ENCODE measurements at places on chromosomes 3 and 15.
A peak's percentile ranks its signal among the peaks of the same experiment; 100 is the strongest.

GRCh38 chr15:81887912-81888311 lies 157.9 kb downstream of the MEX3B start:
- no peak for DNase-seq

GRCh38 chr15:90261811-90262210 lies 3.7 kb upstream of the NGRN start:
- no peak for DNase-seq

- no peak for DNase-seq
Observed at GRCh38 chr3:188468196-188468595, 314.2 kb downstream of the LPP start.

DNA sequence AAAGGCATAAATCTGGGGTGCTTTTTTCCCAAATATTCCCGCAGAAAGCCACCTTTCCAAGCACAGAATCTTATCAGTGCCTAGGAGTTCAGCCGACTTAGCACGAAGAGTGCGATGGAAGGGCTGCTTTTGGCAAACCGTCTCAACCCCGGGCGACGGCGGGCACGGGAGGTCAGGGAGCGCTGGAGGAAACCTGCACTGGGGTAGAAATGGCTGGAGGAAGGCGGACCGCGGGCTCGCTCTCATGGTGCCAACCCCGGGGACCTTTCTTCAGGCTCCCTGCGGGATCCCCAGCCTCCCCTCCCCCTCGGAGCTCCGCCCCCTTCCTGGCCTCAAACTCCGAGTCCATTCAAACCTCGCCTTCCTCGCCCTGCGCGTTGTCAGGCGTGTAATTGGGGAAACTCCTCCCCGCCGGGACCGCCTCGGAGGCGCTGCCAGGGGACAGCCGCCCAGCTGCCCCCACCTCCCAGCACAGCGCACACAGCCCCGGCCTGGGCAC lies at the start of gene GABRG3:
TSS of gene GABRG3 (plus strand) at position 470 of the 499 bp plus-strand sequence.
- no peak for DNase-seq

DNA sequence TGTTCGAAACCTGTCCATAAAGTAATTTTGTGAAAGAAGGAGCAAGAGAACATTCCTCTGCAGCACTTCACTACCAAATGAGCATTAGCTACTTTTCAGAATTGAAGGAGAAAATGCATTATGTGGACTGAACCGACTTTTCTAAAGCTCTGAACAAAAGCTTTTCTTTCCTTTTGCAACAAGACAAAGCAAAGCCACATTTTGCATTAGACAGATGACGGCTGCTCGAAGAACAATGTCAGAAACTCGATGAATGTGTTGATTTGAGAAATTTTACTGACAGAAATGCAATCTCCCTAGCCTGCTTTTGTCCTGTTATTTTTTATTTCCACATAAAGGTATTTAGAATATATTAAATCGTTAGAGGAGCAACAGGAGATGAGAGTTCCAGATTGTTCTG lies 44.4 kb downstream of the AGTR1 start:
- no peak for DNase-seq

DNA sequence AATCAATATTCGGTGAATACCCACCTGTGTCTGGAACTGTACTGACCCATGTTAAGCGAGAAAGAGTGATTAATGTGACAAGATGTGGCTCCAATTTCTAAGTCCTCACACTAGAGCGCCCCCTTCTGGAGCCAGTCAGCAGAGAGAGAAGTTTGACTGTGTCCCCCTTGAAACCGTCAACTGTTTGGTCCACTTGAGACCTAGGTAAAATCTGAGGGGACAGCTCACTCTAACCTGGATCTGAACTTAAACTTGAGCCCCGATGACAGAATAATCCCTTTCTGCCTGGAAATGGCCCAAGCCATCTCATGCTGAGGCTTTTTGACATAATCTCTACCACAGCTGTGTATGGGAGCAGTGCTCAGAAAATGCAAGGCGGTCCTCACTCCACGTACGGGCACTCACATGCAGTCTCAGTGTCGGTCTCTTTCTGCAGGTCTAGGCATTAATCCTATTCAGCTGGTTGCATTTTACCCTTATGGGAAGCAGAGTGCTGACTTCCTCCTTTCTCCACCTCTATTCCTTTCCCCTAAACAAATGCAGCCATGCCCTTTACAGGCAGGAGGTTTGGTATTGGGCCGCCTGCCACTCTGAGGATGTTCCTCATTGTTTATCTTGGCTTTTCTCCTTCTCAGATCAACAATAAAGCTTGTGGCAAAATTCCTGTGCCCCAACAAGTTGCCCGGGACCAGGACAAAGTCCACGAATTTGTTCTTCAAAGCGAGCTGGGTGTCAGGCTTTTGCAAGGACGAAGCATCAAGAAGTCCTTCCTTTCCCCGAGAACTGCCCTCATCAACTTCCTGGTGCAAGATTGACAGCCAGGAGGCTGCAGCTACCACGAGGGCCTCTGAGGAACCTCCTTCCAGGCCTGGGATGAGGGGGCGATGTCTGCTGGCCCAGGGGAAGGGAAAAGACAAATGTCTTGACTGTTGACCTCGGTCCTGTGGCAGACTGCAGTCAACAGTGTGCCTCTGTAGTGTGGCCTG lies 47.5 kb upstream of the LIMD1 start:
- DNase-seq, result no peak

GRCh38 chr15:65819563-65819960 lies 27.5 kb upstream of the DENND4A start:
- no peak for DNase-seq

- no peak for DNase-seq
Observed at GRCh38 chr15:70493787-70494516, 269.4 kb downstream of the UACA start.

- DNase-seq, result no peak
Observed at GRCh38 chr15:69703532-69704187, 251.0 kb downstream of the RPLP1 start.

GRCh38 chr3:29655015-29655747 lies 374.3 kb downstream of the RBMS3 start:
- no peak for DNase-seq

GRCh38 chr15:60021589-60022378 lies 17.7 kb downstream of the FOXB1 start:
- no peak for DNase-seq

DNA sequence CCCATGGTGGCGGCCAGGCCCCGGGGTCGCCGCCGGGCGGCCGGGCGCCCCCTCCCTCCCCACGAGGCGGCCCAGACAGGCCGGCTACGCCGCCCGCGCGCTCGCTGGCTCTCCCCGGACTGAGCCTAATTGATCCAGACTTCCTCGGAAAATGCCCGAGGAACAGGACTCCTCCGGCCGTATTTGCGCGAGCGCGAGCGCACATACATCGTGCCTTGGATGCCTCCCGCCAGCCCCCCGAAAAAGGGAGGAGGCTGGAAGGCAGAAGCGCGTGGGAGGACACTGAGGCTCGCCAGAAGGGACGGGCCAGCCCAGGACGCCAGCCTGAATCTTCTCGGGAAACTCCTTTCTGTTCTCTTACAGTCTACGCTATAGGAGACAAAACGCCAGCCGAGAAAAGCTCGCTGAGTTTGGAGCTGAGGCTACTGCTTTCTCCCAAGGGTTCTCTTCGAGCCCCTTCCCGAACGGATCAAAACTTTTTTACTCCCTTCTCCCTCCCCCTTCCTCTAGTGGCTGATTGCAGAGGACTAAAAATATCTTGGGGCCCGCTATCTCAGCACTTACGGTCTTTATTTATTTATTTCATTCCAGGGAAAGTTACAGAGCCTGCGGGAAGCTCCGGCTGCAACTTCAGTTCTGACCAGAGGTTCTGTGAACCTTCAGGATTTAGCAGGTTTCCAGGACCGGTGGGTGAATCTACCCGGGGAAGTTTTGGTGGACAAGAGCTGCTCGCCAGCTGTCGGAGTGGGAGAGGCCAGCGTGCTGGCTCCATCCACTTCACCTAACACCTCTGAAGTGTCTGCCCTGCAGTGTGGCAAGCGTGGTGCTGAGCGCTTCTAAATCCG lies at the start of gene PDZRN3:
TSS of gene PDZRN3 (minus strand) at position 121 of the 845 bp plus-strand sequence.
- DNase-seq, result no peak

GRCh38 chr3:183013856-183014255 lies 33.5 kb upstream of the DCUN1D1 start:
- DNase-seq, result no peak

DNA sequence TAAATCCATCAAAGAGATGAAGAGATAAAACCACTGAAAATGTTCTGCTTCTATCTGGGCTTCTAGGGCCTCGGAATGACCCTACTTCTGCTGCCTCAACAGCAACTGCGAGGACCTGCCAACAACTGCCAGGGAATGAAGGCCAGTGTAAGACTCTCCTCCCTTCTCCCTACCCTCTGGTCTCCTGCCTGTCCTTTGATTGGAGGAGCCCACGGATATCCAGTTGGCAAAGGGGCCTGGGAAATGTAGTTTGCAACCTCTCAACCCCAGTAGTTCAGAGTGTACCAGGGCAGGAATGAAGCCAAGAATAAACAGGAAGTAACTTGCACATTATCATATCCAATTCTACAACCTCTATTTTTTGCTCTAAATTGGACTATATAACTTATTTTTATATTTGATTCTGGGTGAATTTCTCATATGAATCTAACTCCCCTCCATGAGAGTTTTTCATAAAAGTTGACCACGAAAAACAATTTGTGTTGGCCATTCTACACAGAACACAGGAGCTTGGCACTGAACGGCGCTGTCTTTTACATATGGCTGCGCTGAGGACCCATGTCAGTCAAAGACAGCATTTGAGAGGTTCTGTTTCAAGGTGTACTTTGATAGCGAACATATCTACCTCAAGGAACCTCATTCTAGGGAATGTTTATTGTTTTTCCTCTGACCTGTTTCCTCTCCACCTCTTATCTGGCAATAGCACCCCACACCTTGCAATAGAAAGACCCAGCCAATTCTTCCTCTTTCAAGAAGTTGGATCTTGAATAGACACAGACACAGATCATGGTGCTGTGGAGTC lies 91.1 kb upstream of the RNF7 start:
- no peak for DNase-seq

- no peak for DNase-seq
Observed at GRCh38 chr3:85170646-85171045, 211.9 kb downstream of the CADM2 start.

DNA sequence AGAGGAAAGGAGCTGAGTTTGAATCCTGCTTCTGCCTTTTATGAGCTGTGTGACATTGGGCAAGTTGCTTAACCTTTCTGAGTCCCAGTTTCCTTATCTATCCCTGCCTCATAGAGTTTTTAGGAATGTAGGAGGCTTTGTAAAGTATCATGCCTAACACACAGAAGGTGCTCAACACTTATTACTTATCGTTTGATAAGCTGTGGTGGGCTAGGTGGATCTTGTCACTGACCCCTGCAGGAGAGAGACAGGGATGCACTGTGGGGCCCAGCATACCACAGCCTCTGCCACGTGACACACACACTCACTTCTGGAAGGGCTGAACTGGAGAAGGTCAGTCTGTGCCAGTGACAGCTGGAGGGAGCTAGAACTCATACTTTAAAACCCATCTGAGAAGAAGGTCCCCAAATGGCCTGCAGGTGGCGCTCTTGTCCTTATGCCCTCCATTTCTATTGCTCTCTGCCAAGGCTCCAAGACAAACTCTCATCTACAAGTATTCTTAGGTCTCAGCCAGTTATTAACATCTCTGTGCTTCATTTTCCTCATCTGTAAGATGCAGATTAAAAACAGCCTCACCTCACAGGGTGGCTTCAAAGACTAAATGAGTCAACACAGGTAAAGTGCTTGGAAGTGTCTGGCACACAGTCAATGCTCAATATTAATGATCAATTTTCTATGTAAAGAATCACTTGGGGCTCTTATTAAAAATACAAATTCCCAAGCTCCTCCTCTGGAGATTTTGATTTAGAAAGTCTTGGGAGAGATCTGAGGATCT lies 57.5 kb upstream of the HACD2 start:
- DNase-seq, result peak; percentile 68

DNA sequence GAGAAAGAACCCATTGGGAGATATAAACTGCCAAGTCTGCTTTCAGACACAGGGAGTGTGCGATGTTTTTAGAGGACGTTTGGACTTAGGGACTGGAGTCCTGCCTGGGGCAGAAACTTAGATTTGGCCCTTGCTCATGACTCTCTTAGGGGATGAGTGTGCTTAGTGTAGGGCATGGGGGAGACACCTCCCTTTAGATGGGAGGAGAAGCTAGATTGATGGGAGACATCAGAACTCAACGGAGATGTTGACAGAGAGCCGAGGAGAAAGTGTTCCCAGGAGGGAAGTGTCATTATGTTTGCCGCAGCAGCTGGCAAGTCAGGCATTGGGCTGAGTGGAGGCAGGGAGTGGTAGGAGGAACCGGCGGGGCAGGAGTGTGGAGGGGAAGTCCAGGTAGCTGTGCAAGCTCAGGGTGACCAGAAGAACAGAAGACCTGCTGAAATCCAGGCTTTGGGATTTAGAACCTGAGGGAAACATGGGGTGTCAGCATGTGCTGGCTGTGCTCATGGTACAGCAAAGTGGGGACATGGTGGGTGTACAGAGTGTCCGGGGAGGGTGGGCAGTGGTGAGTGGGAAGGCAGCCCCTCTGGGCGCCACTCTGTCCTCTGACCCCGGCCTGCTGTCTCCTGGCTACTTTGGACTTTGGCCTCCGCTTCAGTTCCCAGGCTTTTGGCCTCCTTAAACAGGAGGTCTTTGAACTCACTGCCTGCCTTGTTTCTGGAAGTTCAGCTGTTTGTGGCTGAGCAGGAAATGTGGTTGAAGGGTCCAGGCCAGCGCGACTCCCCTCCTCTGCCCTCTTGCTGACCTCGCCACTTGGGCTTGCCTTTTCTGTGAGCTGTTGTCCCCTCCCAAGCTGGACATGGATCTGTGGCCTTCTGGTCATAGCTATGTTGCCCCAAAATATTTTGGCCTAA lies 324.0 kb upstream of the LRRFIP2 start:
- DNase-seq, result no peak

GRCh38 chr3:71956716-71957115 lies 171.8 kb upstream of the PROK2 start:
- no peak for DNase-seq

DNA sequence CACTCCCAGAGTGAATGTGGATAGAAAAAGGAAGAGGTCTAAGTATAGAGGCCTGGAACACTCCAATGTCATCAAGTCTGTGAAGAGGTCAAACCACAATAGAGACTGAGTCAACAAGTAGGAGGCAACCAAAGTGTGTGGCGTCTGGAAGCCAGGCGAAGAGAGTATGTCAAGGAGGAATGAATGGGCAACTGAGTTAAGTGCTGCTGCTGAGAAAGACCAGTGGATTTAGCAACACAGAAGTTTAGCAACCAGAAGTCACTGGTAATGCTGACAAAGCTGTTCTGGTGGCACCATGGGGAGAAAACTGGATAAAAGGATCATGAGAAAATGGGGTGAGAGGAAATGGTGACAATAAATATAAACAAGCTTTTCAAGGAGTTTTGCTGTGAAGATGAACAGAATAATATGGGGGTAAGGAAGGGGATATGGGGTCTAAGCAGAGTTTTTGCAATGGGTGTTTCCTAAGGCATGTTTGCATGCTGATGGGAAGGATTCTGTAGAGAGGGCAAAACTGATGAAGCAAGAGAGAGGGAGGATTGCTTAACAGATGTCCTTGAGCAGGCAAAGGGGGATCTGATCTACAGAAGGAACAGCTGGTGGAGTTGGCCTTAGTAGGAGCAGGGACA lies 38.4 kb downstream of the PCOLCE2 start:
- DNase-seq, result peak; percentile 45

- DNase-seq, result no peak
Observed at GRCh38 chr3:71723452-71724170, 1.6 kb downstream of the EIF4E3 start.

Measured in AG09319 (cell line).